ENCODE measurements at places on chromosomes 2 and 18. TPM values are rescaled to one million over a fixed set of nuclear protein-coding genes. Genes with fewer than 3 reads are reported as not detected.

HOXD13 gene
- not detected for polyA plus RNA-seq

DNA sequence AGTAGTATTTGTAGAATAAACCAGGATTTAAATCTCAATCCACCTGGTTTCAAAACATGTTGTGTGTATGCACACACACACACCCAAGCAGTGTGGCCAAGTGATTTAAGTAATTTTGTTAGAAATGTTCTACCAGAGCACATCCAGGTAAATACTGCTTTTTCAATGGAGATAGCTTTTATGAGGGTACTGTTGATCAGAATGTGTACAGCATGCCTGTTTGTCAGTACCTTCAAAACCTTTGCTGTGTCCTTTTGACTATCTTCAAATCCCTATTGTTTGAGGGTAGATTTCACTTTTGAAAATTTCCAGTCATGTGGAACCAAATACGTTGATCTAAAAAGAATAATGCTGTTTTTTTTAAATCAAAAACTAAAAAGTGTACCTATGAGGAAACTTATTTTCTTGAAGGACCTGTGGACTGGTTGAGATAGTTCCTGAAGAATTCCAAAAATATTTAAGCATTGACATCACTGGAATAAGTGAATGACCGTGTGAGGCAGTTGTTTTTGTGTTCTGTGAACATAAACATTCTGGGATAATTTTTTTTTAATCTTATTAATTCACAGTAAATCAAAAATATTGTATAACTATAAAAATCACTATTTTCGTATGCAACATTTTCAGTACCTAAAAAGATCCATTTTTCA is 70.9 kb downstream of the PTRHD1 start:
- H3K4me3 ChIP-seq: peak overlapping the region; percentile 13
- H3K27me3 ChIP-seq: no peaks in the 10 kb centered on the region
- H3K27ac ChIP-seq: peak overlapping the region; percentile 81
- H3K36me3 ChIP-seq: no peaks in the 10 kb centered on the region
- H3K4me1 ChIP-seq: peaks cover 40% of the 10 kb centered on the region

- H3K36me3 ChIP-seq: no peaks in the 10 kb centered on the region
- peak overlapping the region; percentile 30 for H3K4me3 ChIP-seq
- no peak for DNase-seq
- H3K27ac ChIP-seq: no peak overlapping the region
- no peaks in the 10 kb centered on the region for H3K27me3 ChIP-seq
- peaks cover 3% of the 10 kb centered on the region for H3K4me1 ChIP-seq
These were observed 230.4 kb upstream of the SPRED2 start for GRCh38 chr2:65662654-65663432.

DNA sequence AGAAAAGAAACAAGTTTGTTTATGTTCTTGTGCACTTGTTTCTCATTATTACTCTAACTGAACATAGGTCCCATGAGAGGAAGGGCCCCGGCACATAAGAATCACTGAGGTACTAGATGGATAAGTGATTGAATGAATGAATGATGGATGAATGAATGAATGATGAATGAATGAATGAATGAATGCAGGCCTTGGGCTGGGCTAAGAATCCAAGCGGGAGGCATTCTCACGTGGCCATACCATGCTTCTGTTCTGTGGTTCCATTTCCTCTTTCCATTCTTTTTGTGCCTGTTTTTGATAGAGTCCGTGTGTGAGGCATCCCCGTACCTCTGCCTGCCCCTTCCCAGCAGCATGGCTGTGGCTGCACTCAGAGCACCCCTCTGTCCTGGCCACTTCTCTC is 94.8 kb downstream of the SH3BP4 start:
- H3K4me1 ChIP-seq: peaks cover 8% of the 10 kb centered on the region
- H3K36me3 ChIP-seq: no peaks in the 10 kb centered on the region
- no peaks in the 10 kb centered on the region for H3K27me3 ChIP-seq
- no peak overlapping the region for H3K27ac ChIP-seq
- no peak overlapping the region for H3K4me3 ChIP-seq
- DNase-seq: no peak

DNA sequence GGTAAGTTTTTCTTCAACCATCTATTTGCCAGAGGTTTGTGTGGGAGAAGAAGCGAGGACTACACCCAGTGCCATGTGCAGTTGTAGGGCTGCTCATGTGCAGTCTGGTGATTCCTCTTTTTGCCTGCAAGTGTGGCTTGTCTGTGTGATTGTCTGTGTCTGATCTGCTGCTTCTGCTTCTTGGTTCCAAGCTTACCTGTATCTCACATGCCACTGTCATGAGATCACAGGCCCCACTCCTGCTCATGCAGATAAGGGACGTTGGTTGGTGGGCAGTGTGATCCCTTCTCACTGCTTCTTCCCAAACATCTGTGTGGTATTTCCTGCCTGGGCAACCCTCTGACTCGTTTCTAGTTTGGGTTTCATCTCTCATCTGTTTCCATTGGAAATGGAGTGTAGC is 27.1 kb downstream of the RRM2 start:
- DNase-seq: no peak
- no peak overlapping the region for H3K27ac ChIP-seq

- no peaks in the 10 kb centered on the region for H3K27me3 ChIP-seq
- no peak overlapping the region for H3K4me3 ChIP-seq
- peaks cover 40% of the 10 kb centered on the region for H3K4me1 ChIP-seq
These were observed 112.1 kb upstream of the MGAT5 start for GRCh38 chr2:134141598-134142340.

Data from psoas muscle (tissue), 8 donors.